ENCODE measurements at places on chromosomes 5 and 9.

GRCh38 chr9:89449261-89449671, 48.6 kb downstream of the SEMA4D start:
- no peak for DNase-seq

DNA sequence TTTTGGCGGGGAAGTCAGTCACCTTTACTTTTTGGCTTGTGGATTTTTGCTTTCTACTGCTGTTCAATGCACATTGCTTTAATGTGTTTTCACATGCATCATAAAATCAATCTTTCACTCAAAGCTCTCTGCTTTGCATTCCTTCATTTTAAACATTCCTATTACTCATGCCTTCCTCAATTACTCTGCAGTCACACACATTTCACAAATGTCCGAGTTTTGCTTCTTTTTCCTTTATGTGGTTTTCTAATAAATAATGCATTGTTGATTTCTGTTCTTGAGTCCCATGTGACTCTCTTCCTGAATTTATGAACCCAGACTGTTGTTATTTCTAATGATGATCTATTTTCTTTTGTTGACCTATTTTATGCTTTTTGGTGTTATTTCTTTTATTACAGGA, 82.3 kb upstream of the EPB41L4B start:
- DNase-seq: no peak

- DNase-seq: no peak
Measured at GRCh38 chr5:113167985-113168384, 191.4 kb downstream of the DCP2 start.

DNA sequence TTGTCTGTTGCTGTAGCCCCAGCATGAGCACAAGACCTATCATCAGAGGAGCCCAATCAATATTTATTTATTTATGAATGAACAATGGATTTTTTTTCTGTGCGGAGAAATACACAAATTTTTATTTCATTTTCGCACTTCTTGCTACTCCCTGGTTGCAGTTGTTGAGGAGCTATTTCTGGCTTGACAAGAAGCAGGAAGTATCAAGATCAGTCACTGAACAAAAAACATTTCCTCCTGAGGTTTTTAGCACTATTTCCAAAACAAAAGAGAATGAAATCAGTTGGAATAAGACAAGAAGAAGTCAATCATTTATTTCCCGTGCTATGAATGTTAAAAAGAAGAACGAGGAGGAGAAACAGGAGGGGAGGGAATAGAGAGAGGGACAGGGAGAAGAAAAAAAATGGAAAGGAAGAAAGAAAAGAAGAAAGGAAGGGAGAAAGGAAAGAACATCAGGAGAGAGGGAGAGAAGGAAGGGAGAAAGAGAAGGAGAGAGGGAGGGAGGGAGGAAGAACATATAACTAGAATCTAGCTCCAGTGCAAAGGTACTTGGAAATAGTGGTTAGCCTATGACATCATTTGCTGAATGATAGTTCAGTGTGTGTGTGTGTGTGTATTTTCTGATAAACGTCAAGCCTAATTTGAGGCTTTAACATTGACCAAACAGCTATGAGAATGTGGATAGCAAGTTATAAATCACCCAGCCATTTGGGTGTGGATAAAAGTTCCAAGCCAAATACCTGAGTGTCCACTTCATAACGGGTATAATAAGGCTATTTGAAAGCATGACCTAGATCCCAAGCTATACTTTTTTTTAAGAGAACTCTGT, 586.0 kb downstream of the EBF1 start:
- no peak for DNase-seq

GRCh38 chr9:117815315-117815714, 111.1 kb downstream of the TLR4 start:
- DNase-seq: no peak

DNA sequence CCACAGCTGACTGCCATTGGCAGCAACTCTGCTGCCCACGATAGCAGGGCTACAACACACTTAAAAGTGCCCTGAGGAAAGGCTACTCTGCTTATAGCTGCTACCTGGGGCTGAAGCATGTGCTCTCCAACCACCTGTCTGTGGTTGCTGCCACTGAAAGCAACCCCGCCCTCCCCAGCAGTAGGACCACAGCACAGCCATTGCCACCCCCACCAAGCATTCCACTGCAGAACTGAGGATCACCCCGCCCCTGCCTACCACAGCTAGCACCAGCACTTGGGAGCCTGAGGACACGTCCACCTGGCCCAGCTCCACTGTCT, 85.8 kb downstream of the LPAR1 start:
- no peak for DNase-seq

DNA sequence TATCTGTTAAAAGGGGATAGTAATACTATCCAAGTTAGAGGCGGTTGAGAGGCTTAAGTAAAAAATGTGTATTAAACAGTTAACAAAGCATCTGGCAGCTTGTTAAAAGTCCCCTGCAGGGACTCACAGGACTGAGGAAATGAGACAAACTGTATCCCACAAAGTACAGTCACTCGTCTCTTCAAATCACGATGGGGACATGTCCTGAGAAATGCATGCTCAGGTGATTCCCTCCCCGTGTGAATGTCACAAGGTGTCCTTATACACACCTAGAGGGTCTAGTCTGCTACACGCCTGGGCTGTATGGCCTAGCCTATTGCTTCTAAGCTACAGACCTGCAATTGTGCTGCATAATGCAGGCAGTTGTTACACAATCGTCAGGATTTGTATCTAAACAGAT, 237.0 kb downstream of the IRX2 start:
- DNase-seq: no peak

GRCh38 chr9:16901590-16901989, 31.1 kb upstream of the BNC2 start:
- DNase-seq: no peak

DNA sequence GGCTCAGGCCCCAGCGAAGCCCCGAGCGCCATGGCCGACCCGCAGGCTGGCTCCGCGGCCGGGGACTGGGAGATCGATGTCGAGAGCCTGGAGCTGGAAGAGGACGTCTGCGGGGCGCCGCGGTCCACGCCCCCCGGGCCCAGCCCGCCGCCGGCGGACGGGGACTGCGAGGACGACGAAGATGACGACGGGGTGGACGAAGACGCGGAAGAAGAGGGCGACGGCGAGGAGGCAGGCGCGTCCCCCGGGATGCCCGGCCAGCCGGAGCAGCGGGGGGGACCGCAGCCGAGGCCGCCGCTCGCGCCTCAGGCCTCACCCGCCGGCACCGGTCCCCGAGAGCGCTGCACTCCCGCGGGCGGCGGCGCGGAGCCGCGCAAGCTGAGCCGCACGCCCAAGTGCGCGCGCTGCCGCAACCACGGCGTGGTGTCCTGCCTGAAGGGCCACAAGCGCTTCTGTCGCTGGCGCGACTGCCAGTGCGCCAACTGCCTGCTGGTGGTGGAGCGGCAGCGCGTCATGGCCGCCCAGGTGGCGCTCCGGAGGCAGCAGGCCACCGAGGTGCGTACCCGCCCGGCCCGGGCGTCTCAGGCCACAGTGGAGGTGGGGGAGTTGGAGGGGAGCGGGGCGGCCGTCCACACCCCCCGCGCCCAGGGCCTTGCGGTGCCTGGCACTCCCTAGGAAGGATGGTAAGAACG, 1.6 kb downstream of the DMRT2 start:
- DNase-seq: peak; percentile 45

GRCh38 chr5:6432206-6432605, 16.5 kb upstream of the UBE2QL1 start:
- DNase-seq: no peak

DNA sequence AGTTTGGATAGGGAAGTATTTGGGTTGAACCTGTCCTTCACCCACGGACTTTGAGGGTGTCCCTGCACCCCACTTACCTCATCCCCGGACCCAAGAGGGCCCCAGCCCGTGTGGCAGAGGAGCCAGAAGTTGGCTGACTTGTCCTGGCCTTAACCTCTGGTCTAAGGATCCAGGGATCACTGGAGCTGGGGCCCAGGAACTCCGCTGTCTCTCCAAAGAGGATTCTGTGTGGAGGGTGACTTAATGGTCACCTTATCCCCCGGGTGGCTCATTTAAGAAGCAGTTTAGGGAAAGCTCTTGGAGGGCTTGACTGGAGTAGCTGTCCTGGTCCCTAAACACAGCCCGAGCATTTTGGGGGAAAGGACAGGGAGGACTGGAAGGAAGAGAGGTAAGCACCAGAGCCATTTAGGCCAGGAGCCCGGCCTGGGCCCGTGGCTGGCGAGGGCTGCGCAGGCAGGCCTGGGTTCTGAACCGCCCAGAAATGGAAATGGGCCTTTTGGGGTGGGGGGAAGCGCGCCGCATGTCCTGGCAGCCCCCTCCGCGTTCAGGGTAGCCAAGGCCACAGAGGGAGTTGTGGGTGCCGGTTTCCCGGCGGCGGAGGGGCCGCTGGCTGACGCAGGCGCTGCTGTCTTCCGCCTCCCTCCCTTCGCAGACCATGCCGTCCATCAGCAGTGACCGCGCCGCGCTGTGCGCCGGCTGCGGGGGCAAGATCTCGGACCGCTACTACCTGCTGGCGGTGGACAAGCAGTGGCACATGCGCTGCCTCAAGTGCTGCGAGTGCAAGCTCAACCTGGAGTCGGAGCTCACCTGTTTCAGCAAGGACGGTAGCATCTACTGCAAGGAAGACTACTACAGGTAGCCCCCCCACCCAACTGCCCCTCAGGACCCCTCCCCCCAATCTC, 2.0 kb downstream of the LHX2 start:
- DNase-seq: no peak

DNA sequence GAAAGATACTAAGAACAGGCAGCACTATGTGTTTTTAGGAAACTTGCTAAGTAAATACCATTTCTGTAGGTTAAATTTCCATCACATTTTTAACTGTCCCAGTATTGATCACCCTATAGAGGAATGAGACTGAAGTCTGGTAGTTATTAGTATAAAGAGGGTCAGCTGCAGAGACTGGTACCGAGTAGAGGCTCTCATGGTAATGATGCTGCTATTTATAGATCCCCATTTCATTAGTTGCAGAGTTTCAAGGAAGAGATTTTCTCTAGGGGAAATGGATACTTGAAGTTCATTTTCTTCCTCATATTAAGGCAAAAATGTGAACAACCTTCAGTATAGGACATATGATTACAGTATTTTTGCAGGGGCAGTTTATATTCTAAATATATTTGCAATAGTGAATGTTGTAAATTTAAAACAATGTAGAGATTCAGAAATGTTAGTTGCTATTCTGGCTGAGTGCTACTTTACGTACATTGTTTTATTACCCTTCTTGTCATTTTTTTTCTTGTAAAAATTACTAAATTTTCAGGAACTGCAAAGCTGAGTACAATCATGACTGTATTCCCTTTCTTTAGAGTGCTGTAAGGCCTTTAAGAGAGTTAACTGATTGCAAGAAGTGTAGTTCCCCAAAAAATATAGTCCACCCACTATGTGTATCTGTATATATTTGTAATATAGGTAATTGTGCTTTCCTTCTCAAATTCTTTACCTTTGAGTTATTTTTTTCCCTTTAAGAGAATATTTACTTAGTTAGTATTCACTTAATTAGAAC, 14.7 kb downstream of the PBX3 start:
- DNase-seq: no peak

DNA sequence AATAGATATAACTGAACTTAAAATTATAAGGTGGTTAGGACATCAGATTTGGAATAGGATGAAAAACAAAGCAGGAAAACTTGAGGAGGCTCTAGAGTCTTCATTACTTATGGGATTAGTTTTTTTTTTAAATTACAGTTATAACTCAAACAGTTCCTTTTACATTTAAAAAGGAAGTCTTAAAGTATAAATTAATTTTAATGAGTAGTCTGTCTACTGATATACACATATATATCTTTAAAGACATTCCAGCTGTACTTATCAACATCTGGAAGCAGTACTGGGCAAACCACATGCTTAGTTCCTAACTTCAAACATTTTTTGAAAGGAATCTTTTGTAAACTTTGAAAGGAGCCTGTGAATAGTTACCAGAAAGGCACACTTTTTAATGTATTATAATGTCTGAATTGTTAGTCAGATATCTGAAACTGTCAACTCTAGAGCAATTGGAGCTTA, 6.0 kb downstream of the ACTBL2 start:
- no peak for DNase-seq

DNA sequence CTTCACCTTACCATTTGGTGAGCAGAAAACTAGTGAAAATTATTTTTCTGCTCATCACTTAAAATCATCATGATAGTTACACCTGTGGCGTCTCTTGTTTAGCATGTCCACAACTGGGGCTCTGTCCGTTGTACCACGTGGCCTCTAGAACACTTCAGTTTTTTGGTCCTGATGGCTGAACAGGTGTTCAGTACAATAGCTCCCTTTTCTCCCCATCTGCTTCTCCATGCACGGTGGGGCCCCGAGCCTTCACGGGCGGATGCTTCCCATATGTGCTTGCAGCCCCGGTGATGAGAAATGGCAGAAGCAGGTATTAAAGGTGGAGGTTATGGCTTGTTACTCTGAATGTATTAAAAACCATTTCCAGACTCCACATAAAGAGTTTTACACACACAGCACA, 304.1 kb downstream of the CWC27 start:
- no peak for DNase-seq

- no peak for DNase-seq
Measured at GRCh38 chr9:76620581-76620980, 143.7 kb upstream of the PCA3 start.

DNA sequence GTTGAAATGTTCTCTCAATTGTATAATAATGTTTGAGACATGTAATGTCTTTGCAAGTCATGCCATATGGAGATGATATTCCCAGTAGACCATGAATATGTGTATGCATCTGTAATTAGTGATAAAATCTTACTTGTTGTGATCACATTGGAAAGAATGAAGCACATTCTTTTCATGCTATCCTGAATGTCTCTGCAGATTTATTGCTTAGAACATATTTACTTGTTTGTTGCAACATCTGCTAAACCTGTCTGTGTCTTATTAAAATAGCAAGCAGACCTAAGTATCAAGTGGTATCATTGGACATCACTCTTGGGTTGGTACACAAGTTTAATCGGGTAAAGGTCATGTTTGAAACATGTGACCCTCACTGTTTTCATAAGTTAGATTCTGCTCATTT, 265.5 kb upstream of the CD180 start:
- DNase-seq: no peak

DNA sequence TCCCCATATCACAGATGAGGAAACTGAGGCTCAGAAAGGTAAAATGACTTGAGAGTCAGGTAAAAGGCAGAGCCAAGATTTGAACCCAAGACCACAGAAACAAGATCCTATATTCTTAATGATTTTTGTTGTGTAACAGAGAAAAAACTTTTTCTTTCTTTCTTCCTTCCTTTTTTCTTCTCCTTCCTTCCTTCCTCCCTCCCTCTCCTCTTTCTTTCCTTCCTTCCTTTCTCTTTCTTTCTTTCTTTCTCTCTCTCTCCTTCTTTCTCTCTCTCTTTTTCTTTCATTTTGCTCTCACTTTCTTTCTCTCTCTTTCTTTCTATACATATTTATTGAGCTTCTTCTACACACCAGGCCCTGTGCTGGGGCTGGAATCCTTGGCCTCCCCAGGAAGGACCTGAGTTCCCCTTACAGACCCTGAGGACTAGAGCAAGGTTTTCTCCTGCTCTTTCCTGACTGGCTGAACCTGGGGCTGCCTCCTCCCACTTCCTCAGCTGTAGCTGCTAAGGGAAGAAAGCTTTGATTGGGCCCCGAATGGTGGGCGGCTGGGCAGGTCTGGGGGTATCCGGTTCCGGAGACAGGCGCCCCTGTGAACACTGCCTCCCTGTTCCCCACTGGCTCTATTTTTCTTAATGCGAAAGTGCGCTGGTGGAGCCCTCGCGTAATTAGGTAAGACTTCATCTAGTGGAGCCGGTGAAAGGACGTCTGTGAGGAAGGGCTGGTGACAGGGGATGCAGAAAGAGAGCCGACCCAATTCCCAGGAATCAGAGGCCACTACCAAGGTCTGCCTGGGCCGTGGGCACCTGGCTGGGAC, 27.4 kb upstream of the KIF12 start:
- no peak for DNase-seq

Data from activated CD8-positive, alpha-beta memory T cell treated with anti-CD3 and anti-CD28 coated beads, Interleukin-2, amount 10 ng/mL, durations not matched to agents 7 days and 5 days (primary cell).